ENCODE measurements at places on chromosomes 2 and 18. TPM values are rescaled to one million over a fixed set of nuclear protein-coding genes. Genes with fewer than 3 reads are reported as not detected.
A peak's percentile ranks its signal among the peaks of the same experiment; 100 is the strongest.

DNA sequence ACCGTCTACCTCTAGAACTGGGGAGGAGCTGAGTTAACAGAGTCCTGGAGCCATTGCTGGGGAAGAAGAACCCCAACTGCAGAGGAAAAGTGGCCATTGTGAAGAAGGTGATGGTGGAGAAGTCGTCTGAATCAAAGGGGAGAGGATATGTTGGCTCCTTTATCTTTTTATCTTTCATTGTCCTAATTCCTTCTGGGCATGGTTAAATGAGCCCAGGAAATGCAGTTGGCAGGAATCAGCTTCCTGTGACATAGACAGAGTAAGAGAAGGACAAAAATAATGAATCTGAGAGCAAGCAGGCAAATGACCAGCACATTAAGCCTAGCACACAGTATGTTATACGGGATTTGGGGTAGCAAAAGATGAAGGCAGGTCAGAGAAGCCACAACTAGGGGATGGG lies 16.0 kb upstream of the ACTR3 start:
- DNase-seq, result no peak

- peak; percentile 65 for DNase-seq
Measured at GRCh38 chr2:36562240-36562639, 35.7 kb downstream of the FEZ2 start.

- peak; percentile 83 for DNase-seq
Measured at GRCh38 chr2:118003396-118003824, 10.5 kb downstream of the CCDC93 start.

GRCh38 chr2:197857476-197858107 lies 53.2 kb downstream of the PLCL1 start:
- DNase-seq, result no peak

Gene LHCGR
- not detected for total RNA-seq

DNA sequence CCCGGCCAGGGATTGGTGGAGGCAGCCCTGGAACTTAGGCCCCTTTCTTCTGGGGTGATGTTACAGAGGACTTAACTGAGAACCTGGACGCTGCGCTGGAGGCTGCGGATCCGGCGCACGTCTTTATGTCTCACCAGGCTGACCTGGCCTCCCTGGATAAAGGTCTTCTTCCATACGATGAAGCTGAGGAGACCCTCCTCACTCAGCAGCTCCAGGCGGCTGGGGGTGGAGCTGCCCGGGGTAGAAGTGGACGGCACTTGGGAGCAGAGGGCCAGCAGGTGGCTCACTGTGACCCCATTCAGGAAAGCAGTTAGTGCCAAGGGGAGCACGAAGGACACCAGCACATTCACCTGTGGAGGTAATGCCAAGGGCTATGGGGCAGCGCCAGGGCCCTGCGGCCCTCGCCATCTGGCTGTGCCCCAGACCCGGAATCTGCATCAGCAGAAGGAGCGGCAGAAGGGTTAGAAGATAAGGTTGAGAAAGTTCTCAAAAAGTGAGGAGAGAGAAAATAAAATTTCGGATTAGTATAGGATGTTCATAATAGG lies 8.0 kb downstream of the NTSR2 start:
- no peak for DNase-seq

DNA sequence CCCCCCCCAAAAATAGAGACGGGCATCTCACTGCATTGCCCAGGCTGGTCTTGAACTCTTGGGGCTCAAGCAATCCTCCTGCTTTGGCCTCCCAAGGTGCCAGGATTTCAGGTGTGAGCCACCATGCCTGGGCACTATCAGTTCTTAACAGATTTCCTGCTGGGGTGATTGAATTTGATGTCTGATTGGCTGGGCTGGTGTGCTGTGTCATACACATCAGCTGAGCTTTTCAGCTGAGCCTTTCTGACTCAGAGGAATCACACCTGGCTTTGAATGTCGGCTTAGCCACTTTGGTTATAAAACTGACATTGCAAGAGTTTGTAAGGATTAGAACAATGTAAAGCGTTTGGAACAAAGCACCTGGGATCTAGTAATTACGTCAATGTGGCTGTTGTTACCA lies 18.9 kb downstream of the NCAPH start:
- no peak for DNase-seq

DNA sequence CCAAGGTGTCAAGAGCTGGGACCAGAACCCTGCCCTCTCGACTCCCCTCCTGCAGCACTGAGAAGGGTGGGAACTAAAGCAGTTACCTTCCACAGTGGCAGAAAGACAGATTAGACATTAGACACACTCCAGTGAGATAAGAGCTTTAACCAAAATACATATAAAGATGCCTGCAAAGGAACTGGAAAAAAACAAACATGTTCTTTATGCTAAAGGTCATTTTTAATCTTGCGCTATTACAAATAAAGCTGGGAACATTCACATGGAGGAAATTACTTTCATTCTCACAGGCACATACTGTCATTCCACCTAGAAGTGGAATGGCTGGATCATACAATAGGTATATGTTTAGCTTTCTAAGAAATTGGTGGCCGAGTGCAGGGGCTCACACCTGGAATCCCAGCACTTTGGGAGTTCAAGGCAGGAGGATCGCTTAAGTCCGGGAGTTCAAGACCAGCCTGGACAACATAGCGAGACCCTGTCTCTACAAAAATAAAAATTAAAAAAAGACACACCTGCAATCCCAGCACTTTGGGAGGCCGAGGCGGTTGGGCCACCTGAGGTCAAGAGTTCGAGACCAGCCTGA lies 41.9 kb downstream of the C2orf76 start:
- DNase-seq, result no peak

Gene IL36B
- total RNA-seq, result not detected

GRCh38 chr2:82731824-82732223 lies 1727.3 kb downstream of the SUCLG1 start:
- no peak for DNase-seq

Gene NT5DC4
- not detected for total RNA-seq

DNA sequence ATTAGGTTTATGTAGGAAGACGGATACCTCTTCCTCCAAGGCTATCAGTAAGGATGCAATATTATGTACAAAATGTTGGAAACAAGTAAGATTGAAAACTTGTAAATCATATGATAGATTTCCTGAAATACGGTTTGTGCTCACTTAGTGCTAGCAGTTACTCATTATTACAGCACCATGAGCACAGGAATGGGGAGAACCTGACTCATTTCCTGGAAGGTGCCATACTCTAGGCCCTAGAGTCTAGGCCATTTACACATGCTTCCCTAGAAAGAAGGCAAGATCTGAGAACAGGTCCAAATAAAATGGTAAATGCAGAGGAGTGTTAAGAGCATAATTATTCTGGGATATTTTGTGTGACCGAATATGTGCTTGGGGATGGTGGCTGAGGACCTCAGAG lies 467.7 kb upstream of the CELF4 start:
- peak; percentile 73 for DNase-seq

DNA sequence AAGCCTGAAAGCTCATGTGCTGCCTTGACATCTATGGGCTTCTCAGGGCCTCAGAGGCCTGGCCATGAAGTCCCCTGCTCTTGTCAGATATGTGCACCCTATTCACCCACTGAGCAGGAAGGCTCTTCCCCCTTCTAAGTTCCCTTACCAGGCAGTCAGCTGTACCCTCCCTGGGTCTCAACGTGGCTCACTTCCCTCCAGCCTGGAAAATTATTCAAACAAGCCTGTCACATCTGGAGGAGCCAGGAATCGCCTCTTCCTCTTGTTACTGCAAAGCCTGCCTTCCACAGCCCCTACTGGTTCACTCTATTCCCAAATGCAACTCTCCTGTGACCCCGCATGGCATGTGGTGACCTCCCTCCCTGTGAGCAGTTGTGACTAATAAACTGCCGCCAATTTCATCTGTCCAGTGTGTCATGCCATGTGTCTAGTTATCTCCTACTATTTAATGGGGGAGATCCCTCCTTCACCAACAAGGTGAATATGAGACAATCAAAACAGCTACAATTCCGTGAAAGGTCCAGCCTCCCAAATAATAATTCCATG lies 8.4 kb upstream of the SERPINB8 start:
- DNase-seq, result peak; percentile 53

- no peak for DNase-seq
Measured at GRCh38 chr18:46318356-46318755, 214.2 kb downstream of the HAUS1 start.
